ENCODE measurements at places on chromosomes 11 and 22. TPM values are rescaled to one million over a fixed set of nuclear protein-coding genes. Genes with fewer than 3 reads are reported as not detected.

DNA sequence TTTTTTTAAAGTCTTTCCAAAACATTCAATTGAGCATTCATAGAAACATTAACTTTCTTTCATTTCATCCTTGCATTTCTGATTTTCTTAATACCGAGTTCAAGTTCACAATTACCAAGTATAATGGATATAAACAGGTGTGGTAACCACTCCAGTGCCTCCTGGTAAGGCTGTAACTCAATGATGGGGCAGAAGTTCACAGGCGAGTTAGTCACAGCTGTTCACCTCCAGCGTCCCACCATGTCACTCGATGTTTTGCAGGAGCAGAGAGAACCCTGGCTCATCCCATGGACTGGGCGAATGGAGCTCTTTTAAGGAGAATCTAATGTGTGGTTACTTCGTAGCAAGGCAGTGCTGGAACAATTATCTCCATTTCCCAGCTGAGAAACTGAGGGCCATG lies 94.4 kb upstream of the ALX4 start:
- no peak for DNase-seq

- DNase-seq: peak; percentile 80
These were observed 143.8 kb upstream of the DDI1 start for GRCh38 chr11:103892603-103893002.

DNA sequence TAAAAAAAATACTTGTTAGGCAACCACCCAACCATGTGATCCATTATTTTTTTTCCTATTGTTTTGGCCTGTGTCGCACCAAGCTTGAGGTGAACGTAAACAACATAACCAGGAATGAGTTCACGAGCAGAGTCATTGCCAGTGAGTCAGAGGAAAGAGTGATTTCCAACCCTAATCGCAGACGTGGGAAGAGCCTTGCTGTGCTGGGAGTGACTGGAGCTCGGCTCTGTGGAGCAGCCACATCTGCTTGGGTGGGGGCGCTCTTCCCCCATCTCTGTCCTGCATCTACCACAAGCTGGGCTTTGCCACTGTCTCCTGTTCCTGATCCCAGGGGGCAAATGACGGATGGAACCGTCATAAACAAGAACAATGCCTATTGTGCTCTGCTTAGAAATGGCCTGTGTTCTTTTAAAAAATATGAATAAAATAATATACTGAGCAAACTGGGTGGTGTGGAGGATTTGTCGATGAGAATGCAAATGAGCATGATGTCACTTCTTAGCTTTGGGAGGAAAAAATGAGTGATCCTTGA lies 210.0 kb downstream of the KIRREL3 start:
- DNase-seq: peak; percentile 97

DNA sequence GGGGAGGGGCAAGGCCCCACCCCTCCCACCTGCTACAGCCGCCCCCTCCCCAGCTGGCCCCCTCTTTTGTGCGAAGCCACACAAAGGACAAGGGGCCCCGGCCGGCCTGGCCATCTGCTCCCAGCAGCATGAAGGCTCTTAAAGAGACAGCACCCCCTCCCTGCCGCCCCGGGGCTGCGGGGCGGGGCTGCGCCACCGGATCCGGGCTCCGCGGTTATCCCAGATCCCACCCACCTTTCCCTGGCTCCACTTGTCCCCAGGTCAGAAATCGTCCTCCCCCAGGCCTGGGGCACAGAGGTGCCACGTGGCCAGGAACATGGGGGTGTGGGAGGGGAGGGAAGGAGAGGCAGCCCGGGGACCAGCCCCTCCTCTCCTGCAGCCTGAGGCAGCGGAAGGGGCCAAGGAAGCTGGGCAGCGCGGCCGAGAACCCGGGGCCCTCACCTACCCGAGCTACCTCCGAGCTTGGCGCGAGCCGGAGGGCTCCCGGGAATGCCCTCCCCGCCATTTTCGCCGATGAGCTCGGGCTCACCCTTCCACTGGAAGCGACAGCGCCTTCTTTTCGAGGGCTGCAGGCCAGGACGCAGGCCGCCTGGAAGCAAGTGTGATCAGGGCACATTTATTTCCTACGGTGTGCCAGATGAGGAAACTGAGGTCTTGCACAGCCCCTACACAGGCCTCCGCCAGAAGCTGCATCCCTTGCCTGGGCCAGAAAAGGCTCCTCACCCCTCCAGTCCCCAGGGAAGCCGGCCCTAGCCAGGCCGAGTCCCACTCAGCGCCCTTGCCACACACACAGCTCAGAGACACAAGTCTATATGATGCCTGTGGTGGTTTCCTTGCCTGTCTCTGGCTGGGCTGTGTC lies 2.5 kb upstream of the RCOR2 start:
- peak; percentile 53 for DNase-seq

GRCh38 chr11:62553839-62554361 lies 7.3 kb upstream of the AHNAK start:
- peak; percentile 97 for DNase-seq

DNA sequence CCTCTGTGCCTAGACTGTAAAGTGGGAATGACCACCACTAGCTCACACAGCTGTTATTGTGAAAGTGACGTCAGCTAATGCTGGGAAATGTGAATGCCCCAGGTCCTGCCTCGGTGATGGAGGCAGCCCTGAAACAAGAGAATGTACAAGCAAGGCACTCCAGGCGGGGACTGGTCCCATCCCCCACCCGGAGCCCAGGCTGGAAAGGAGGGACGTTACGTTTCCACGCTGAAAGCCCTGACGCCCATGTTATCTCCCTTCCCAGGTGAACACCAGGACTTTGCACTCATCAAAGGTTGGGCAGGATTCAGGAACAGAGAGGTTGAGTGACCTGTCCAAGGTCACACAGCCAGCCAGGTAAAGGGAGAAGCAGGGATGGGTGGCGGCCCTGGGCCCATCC lies 784 bp downstream of the SULT4A1 start:
- peak; percentile 23 for DNase-seq

DNA sequence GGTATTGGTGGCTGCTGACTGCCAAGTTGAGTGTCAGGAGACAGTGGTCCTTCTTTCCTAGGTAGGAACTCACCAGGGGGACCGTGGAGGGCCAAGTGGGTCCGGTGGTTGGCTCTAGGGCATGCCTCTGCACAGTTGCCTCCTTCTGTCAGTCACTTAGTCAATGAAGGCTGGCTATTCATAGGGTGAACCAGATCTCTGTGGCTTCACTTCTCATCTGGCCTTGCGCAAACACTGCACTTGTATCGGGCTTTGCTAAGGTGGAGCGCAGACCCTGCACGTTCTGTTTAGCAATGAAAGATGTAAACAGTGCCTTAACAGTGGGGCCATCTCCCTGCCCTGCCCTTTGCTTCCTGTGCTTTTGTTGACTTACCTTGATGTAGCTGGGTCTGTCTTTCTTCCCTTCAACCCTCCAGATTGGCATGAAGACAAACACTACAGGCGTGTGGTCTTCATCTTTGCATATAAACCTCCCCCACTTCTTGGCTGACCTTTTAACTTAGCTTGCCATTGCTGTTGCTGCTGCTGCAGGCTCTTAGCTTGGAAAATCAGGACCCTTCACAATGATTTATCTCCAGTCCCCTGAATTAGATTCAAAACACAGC lies 6.7 kb upstream of the SORL1-AS1 start:
- no peak for DNase-seq

DNA sequence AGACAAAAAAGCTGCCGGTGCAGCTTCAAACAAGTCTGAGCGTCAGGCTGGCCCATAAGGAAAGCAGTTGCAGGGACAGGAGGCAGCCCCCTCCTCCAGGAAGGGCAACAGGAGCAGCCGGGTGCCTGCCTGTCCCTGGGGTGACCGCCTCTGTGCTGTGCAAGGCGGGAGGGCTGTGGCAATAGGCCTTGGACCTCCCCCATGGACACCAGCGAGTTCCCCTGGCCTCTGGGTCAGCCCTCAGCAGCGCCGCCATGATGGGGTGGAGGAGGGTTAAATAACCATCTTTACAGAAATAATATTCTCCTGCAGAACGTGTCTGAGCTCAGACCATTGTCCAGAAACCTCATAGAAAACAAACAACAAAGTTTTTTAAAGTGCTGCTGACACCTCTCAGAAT lies 3.3 kb upstream of the TMPRSS4 start:
- no peak for DNase-seq

- no peak for DNase-seq
These were observed 227.7 kb upstream of the TENM4 start for GRCh38 chr11:79668575-79668974.

- no peak for DNase-seq
These were observed 6.5 kb downstream of the TKFC start for GRCh38 chr11:61339490-61339878.

DNA sequence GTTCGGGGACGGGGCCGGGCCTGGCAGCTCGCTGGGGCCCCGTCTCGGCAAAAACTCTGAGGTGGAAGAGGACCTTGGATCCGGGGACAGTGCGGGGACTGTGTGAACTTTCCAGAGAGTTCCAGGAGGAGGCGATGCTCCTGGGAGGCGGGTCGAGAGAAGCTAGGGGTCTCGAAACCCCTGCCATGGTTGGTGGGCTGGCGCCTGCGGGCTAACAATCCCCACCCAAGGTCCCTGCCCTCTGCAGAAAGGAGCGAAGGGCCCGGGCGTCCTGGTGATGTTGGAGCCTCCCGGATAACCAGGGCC lies 4.7 kb upstream of the GRK2 start:
- DNase-seq: no peak

Gene MACROD1
- total RNA-seq: 21.0 TPM

Gene MS4A12
- not detected for total RNA-seq

Gene EMID1
- not detected for total RNA-seq
